Stimulated activated CD8-positive, alpha-beta memory T cell treated with anti-CD3 and anti-CD28 coated beads, Interleukin-4, amount 100 ng/mL, for 4 hours (primary cell): ENCODE measurements at places on chromosomes 2 and 18.

DNA sequence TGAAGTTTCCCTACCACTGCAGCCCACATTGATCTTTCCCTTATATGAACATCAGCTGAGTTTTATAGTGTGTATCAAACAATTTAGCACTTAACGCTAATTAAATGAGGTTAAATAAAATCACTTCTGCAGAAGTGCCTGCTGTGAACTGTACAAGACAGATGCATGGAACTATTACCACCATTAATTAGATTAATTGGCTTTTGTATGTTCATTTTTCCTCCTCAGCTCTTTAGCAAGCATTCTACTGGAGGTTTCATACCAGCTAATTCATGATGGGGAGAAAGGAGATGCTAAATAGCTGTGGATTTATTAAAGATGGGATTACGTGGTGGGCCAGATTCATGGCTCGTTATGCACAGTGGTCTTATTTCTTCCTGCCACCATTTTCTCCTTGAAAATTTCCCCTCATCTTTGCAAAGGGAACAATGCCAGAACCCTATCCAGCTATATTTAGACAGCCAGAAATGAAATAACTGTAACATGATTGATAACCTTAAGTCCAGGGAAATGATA lies 96.7 kb downstream of the CNTNAP5 start:
- no peak for DNase-seq

GRCh38 chr2:25558262-25558661 lies 115.1 kb downstream of the DTNB start:
- DNase-seq = no peak

GRCh38 chr18:48996901-48997463 lies 46.2 kb upstream of the SMAD7 start:
- DNase-seq = no peak

DNA sequence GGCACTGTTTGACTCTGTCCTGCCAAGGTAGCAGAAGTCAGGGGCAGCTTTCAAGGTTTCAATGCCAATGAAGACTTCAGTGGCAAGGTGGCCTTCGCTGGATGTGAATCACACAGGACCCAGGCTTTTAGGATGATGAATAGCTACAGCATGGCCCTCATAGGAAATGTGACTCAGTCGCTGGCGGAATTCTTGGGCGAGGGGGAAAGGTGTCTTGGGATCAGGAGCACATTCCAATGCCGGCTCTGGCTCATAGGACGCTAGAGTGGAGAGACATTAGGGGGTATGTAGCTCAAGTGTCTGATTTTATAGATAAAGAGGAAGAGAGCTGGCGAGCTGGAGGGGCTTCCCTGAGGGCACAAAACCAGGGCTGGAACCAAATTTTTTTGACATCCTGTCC lies 68.6 kb downstream of the SMIM21 start:
- DNase-seq = no peak

DNA sequence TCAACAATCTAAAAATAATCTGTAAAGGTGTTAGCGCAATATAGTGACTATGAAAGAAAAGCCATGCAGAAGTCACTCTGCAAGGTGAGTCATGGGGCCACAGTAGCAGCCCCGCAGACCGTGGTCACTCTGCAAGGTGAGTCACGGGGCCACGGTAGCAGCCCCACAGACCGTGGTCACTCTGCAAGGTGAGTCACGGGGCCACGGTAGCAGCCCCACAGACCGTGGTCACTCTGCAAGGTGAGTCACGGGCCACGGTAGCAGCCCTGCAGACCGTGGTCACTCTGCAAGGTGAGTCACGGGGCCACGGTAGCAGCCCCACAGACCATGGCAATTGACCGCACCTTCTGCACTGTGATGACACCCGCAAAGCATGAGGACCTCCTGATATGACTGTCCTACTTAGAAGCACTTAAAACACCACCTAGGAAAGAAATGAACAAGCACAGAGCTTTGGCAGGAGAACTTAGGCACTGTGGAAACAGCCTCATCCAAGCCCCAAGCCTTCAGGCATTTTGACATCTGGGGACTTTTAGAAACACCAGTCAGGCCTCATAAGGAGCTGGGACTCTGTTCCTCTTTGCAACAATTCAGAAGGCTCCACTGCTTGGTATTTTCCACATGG lies 70.1 kb downstream of the LDLRAD4 start:
- no peak for DNase-seq

- DNase-seq = no peak
Measured at GRCh38 chr18:74425876-74426275, 31.2 kb downstream of the DIPK1C start.
